ENCODE measurements at places on chromosomes 2 and 18.

- no peak for DNase-seq
Measured at GRCh38 chr2:98026292-98026691, 30.5 kb upstream of the TMEM131 start.

GRCh38 chr2:35468245-35468644, 887.3 kb upstream of the CRIM1 start:
- no peak for DNase-seq

GRCh38 chr2:217456016-217456415, 546.8 kb downstream of the TNS1 start:
- no peak for DNase-seq

DNA sequence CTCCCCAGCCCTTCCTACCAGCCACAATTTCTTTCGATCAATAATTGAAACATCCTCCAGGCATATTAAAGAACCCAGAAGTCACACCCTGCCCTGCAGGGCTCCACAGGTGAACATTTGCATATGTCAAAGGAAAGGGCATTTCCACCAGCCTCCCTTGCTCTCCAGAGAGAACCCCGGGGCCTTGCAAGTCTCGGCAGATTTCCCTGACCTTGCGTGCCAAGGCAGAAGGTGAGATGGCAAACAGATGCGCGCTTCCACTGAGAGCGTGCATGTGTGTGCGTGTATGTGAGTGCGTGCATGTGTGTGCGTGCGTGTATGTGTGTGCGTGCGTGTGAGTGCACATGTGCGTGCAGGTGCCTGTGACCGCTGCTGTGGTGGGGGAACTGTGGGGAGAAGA, 120.3 kb downstream of the INO80D start:
- no peak for DNase-seq

DNA sequence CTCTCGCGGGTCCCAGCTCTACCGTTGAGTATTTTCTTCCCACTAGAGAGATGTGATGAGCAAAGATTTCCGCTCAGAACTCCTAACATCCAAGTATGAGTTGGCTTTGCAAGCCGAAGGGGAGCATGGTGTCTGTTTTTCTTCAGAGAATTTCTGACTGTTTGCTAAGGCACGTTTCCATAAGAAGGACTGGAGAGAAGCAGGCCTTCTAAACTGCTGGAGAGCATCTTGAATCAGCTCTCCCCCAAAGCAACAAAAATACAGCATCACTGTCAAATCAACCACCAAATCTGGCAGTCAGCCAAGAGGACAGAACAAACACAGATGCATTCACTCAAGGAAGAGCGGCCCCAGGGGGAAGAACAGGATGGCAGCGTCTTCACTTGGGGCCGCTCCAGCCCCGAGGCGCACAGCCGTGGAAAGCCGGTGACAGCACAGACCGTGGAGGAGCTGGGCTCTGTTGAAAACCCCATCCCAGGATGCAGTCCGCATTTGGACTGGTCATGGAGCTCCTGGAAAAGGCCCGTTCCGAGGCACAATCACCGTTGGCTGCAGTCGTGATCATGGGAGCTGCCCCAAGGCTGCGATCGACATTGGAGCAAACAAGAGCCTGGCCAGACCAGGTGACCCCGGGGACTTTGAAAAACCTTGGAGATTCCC, 101.4 kb downstream of the NFATC1 start:
- DNase-seq, result no peak

- no peak for DNase-seq
Measured at GRCh38 chr18:10090668-10091067, 176.9 kb downstream of the VAPA start.
